ENCODE measurements at places on chromosomes 3 and 15.

- DNase-seq = peak; percentile 88
Observed at GRCh38 chr3:168024537-168024941, 71.2 kb downstream of the GOLIM4 start.

DNA sequence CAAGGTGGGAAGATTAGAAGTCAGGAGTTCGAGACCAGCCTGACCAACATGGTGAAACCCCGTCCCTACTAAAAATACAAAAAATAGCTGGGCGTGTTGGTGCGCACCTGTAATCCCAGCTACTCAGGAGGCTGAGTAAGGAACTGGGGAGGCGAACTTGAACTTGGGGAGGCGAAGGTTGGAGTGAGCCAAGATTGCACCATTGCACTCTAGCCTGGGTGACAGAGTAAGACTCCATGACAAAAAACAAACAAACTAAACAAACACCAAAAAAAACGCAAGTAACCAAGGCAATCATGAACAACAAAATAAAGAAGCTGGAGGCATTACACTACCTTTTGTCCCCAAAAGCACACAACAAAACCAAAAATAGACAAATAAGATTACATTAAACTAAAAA lies 547.3 kb upstream of the GBE1 start:
- DNase-seq = no peak

DNA sequence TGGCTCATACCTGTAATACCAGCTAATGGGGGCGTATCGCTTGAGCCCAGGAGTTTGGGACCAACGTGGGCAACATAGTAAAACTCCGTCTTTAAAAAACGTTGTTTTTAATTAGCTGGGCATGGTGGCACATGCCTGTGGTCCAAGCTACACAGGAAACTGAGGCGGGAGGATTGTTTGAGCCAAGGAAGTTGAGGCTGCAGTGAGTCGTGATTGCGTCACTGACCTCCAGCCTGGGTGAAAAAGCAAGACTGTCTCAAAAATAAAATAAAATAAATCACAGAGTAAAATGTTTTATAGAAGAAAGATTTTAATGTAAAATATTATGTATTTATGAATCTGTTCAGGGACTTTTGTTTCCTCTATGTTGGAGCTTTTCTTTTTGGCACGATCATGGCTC lies 15.3 kb upstream of the STRIT1 start:
- peak; percentile 38 for DNase-seq

GRCh38 chr3:126439968-126440708 lies 35.6 kb downstream of the ZXDC start:
- no peak for DNase-seq

GRCh38 chr15:75059607-75060006 lies 36.2 kb downstream of the PPCDC start:
- no peak for DNase-seq

GRCh38 chr3:65808824-65809223 lies 229.9 kb downstream of the MAGI1 start:
- DNase-seq = no peak

DNA sequence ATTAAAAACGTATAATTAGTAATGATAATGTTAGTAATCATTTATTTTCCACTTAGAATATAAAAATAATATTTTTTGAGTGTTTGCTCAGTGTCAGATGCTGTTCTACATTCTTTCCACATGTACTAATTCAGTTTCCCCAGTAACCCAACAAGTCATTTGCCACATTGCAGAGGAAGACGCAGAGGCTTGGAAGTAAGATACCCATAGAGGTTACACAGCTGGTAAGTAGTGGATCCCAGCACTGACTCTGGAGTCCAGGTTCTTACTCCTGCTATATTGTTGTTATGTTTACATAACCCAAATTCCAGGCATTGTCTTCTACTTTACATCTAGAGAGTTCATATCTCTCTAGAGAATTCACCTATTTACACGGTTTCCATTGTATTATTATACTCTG lies 48.2 kb upstream of the MYO5C start:
- no peak for DNase-seq

- peak; percentile 66 for DNase-seq
Observed at GRCh38 chr15:42157981-42158765, 1.7 kb upstream of the PLA2G4F start.

- no peak for DNase-seq
Observed at GRCh38 chr3:113038328-113038727, 47.5 kb downstream of the GTPBP8 start.
